ENCODE measurements at places on chromosomes 12 and 14. TPM values are rescaled to one million over a fixed set of nuclear protein-coding genes. Genes with fewer than 3 reads are reported as not detected.

DNA sequence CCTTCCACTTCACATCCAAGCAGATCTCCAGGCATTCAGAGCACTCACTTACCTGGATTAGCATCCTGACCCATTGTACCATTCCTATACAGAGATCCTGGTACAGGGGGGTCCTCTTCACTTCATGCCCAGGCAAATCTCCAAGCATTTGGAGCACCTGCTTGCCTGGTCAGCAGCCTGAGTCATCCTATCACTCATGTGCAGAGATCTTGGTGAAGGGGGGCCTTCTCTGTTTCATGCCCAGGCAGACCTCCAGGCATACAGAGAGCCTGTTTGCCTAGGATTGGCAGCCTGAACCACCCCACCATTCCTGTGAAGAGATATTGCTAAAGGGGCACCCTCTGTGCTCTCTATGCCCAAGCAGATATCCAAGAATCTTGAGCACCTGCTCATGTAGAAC lies 111.1 kb upstream of the CCDC175 start:
- H3K27ac ChIP-seq: no peak overlapping the region
- H3K4me3 ChIP-seq: no peak overlapping the region
- no peak for DNase-seq
- no peaks in the 10 kb centered on the region for H3K36me3 ChIP-seq

GRCh38 chr12:41699658-41700057 lies 445.0 kb downstream of the GXYLT1 start:
- no peaks in the 10 kb centered on the region for H3K36me3 ChIP-seq
- DNase-seq: no peak
- H3K27ac ChIP-seq: no peak overlapping the region

- H3K36me3 ChIP-seq: no peaks in the 10 kb centered on the region
- no peaks in the 10 kb centered on the region for H3K27me3 ChIP-seq
- H3K4me1 ChIP-seq: peaks cover 76% of the 10 kb centered on the region
- H3K4me3 ChIP-seq: no peak overlapping the region
- peak overlapping the region; percentile 68 for H3K27ac ChIP-seq
Measured at GRCh38 chr14:77043177-77043983, 14.9 kb upstream of the IRF2BPL start.

DNA sequence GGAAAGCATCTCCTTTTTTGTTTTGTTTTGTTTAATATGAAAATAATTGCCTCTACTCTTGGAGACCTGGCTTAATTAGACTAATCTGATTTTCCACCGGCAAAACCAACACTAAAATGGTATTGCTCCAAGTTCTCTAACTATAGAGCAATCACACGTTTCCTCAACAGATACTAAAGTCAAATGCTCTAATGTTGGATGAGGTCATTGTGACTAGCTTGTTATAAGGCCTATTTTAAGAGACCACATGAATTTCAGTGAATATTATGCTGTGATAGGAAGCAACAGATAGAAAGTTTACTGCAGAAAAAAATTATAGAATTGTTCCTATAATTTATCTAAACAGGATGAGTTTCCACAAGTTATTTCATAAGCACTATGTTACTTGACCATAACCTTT lies 3.3 kb upstream of the CCDC196 start:
- DNase-seq: no peak
- no peak overlapping the region for H3K27ac ChIP-seq
- H3K4me1 ChIP-seq: no peaks in the 10 kb centered on the region
- no peaks in the 10 kb centered on the region for H3K27me3 ChIP-seq
- no peak overlapping the region for H3K4me3 ChIP-seq

DNA sequence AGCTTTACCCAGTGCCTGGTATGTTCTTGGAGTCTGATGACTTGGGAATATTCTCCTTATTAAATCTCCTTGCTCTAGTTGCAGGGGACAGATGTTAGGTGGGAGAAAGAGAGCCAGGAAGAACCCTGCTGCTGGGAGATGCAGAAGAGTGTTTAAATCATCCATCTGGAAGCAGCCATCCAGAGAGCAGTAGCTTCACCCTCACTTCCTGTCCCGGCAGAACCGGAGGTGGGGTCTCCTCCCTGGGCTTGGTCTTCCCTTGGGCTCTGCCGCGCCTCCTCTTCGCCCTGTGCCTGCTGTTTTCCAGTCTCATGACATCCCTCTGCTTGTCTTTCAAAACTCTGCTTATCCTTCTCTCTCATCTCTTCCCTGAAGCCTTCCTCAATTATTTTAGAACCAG lies 15.5 kb downstream of the B4GALNT3 start:
- H3K4me3 ChIP-seq: no peak overlapping the region
- no peaks in the 10 kb centered on the region for H3K36me3 ChIP-seq
- no peak for DNase-seq
- H3K27ac ChIP-seq: no peak overlapping the region
- no peaks in the 10 kb centered on the region for H3K27me3 ChIP-seq

DNA sequence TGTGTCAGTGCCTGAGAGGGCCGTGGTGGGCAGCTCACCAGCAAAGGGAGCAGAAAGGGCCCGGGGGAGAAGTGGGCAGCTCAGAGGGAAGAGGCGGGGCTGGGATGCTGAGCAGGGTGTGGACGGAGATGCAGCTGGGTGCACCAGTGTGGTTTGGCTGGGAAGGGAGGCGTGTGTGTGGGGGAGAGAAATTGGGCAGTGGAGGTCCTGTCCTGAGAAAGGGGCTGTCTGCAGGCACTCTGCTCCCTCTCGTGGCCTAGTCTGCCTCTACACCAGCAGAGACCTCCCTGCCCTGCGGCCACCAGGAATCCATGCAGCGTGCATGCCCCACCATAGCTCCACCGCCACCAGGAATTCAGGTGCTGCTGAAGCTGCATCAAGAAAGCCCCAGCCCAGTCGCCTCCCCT lies 6.4 kb downstream of the TMEM121 start:
- no peak for DNase-seq
- H3K27me3 ChIP-seq: peaks cover 12% of the 10 kb centered on the region
- H3K27ac ChIP-seq: no peak overlapping the region
- H3K4me3 ChIP-seq: no peak overlapping the region
- peaks cover 15% of the 10 kb centered on the region for H3K4me1 ChIP-seq

DNA sequence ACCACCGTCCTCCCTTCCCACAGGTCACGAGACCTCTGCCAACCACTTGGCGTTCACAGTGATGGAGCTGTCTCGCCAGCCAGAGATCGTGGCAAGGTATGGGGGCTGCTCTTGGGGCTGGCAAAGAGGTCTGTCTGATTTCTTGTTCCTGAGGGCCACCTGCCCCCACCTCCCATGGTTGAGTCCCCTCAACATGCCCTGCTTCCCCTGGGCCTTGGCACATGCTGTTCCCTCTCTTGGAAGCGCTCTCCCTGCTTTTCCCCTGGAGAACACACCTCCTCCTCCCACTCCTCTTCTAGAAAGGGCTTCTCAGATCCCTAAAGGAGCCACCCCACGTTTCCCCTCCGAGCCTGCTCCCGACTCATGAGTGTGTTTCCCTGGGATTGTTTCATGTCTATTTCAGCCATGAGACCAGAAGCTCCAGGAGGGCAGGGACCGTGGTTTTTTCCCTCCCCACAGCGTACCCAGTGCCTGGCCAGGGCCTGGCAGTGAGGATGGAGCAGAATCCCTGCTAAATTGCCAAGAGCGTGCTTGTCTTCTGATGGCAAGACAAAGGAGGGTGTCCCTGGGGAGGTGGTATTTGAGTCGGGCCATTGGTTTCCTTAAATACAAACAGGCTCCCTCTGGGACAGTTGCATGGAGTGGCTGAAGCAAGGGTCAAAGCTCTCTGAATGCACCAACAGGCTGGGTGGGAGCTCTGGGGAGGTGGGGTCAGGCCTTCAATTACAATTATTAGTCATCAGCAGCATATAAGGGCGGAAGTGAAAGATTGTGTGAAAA lies 34.1 kb downstream of the CYP46A1 start:
- no peak overlapping the region for H3K27ac ChIP-seq
- H3K27me3 ChIP-seq: no peaks in the 10 kb centered on the region
- no peaks in the 10 kb centered on the region for H3K36me3 ChIP-seq
- no peaks in the 10 kb centered on the region for H3K4me1 ChIP-seq
- no peak for DNase-seq

DNA sequence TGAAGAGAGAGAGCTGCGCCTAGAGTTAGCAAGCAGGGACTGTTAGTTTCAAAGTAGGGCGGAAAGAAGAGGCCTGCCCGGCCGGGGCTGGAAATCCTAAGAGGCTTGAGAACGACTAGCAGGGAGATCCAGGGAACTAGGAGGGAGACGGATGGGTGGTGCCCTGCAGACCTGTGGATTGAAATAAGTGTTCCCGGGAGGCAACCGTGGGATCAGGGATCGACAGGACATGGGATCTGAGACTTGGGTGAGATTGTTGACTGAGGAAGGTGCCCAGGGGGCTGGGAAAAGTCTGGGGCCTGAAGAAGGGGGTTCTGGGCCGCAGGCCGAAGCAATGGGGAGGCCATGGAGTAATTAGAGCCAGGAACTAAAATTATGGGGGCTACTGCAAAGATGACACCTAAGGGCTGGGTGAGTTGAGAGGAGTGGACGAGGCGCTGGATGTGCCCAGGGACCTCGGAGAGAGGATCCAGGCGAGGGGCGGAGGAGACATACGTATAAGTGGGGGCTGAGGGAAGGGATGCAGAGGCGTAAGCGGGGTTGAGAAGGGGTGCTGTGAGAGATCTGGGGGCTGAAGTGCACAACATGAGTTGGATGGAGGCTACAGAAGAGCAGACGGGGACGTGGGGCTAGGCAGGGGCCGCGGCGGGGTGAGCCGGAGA lies 635 bp downstream of the LTA4H start:
- DNase-seq: no peak
- peak overlapping the region; percentile 84 for H3K4me3 ChIP-seq
- no peaks in the 10 kb centered on the region for H3K36me3 ChIP-seq
- H3K27me3 ChIP-seq: no peaks in the 10 kb centered on the region

The NAV3 gene
- not detected for polyA plus RNA-seq

The KLRD1 gene
- 177 TPM for polyA plus RNA-seq
